ENCODE measurements at places on chromosomes 5 and 9.

DNA sequence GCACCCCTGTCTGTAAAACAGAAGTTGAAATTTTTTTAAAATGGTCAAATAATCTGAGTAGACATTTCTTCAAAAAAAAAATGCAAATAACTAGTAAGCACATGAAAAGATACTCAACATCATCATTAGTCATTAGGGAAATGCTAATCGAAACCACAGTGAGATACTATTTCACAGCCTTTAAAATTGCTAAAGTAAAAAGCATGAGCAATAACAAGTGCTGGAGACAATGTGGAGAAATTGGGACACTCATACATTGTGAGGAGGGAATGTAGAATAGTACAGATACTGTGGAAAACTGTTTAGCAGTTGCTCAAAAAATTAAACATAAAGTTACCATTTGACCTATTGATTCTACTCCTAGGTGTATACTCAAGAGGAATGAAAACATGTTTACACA is 58.4 kb upstream of the RUSC2 start:
- DNase-seq, result no peak

DNA sequence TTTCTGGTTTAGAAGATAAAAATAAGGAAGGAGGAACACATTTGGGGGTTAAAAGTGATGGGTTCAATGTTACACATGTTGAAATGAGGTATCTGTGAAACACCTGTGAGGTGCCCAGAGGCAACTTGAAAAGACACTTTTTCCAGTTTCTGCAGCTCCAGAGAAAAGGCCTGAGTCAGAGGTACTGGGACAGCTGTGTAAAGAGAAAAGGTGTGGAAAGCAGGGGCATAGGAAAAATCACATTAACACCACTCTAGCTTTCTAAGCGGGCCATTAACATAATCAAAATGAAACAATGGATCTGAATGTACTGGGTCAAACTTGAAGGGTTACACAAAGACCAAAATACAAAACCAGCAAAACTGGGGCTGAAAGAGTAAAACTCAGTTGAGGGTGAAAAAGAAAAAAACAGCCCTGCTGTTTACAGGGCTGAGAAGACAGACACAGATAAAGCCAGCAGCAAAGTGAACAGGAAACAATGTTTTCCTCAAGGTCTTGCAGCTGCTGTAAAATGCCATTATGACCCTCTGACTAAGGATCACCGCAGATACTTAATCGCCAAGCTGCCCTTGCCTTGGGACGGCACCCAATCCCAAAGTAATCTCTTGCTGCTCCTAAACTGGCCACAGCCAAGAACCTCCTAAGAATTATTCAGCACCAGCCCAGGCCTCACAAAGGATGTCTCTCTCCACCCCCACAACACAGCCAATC is 104.7 kb downstream of the DROSHA start:
- peak; percentile 56 for DNase-seq

- no peak for DNase-seq
Measured at GRCh38 chr5:10173716-10174115, 76.0 kb downstream of the ATPSCKMT start.

DNA sequence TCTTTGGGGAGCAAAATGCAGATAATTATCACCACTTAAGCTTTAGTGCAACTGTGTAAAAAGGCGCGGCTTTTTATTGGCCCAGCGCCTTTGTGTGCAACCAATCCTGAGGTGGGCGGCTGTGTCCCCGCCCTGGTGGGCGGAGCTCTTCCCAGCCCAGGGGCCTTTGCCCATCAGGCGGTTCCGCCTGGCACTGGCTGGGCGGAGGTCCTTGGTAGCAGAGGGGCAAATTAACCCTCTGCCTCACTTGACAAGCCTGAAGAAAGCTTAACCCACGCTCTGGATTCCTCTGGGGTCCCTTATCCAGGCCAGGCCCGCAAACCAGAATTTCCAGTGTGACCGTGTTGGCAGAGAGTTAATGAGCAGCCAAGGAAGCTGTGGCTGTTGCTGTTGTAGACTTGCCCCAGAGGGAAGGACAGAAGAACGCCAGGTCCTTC is 12.8 kb upstream of the NIPAL4 start:
- DNase-seq, result no peak

DNA sequence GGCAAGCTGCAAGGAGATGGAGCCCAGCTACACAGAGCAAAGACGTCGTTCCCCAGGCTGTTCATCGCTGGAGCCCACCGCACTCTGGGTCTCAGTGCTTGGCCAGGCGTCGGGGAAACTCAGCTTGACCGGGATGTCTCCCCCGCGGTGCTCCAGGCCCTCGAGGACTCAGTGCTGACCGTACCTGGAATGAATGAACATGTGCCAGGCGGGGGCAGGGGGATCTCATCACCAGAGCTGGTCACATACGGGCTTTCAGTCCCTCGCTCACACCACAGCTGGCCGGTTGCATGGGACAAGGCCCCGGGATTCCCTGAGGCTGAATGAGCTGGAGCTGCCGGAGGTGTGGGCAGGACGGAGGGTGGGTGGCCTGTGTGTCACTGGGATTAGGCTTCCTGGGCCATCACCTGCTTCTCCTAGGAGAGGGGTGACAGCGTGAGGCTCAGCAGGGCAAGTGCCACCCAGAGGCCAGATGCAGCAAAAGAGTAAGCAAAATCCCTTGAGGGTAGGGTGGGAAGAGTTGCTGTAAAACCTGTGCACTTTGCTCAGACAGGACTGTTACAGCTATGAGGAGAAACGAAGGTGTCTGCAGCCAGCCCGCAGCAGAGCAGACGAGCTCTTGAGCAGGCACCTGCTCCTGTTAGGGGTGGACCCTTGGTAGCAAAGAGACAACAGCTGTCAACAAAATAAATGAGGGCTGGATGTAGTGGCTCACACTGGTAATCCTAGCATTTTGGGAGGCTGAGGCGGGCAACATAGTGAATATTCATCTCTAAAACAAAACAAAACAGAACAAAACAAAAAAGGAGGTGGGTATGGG is 70.7 kb upstream of the RAPGEF1 start:
- DNase-seq, result peak; percentile 75

- no peak for DNase-seq
Measured at GRCh38 chr5:110038297-110038997, 348.7 kb downstream of the MAN2A1 start.

DNA sequence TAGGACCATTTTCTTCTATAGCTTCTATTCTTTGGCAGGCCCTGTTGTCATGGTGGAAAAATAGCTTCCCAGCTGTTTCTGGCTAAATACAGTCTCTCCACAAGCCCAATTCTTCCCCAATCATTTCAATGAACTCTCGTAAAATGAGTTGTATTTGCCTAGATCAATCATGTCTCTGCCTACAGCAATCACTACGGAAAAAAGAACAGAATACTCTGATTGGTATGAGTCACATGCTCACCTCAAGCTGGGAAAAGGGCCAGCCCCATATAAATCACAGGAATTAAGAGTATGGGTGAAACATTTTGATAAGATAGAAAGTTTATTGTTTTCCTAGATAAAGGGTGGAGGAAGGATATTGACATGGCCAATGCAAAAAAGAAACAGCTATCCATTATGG is 711.4 kb downstream of the EFNA5 start:
- no peak for DNase-seq

DNA sequence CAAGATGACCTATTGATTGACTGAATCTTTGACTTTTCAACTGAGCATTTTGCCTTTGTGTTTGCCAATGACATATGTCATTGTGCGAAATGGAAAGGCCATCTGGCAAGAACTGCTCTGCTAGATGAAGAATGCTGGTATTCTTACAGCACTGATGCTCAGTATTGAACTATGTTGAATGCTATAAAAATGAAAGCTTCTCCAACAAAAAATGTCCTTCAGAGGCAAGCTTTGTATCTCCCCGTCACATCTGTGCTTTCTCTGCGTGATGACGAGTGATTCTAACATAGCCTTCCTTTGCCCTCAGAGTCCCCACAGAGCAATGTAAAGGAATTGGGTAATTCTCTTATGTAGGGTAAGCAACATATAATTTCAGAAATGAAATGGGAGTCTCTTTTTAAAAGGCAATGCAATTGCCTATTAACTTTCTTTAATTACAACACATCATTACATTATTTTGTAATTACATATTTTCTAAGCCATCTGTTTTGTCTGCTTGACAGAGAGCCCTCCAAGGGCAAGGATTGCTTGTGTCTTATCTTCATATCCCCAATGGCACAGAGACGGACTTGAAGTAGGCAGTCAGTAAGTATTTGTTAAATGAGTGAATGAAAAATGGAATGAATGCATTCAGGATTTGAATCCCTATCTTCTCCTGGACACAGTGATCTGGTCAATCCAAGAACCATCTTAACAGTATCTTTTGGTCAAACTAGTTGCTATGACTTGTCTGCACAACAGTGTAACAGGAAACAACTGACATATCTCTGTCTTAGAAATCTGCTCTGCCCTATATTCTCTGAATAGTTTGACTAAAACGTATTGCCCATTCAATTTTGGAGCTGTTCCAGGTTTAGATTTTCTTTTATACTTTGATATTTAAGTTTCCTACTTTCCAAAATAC is 46.1 kb downstream of the ENC1 start:
- no peak for DNase-seq

- DNase-seq, result no peak
Measured at GRCh38 chr5:54915466-54916027, 69.8 kb downstream of the ESM1 start.

DNA sequence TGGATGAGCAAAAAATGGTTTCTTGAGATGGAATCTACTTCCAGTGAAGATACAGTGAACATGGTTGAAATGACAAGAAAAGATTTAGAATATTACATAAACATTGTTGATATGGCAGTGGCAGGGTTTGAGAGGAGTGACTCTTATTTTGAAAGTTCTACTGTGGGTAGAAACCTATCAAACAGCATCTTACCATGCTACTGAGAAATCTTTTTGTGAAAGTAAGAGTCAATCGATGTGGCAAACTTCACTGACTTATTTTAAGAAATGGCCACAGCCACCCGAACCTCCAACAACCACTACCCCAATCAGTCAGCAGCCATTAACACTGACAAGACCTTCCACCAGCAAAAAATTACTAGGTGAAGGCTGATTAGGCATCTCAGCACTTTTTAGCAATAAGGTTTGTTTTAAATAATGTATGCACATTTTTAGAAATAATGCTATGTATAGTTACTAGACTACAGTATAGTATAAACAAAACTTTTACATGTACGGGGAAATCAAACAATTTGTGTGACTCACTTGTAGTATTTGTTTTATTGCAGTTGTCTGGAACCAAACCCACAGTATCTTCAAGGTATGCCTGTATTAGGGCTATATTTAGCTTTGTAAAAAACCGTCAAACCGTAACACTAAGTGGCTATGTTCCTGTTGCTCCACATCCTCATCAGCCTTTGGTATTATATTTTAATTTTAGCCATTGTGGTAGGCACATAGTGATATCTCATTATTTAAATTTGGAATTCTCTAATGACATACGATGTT is 30.6 kb upstream of the ADAMTS6 start:
- no peak for DNase-seq

DNA sequence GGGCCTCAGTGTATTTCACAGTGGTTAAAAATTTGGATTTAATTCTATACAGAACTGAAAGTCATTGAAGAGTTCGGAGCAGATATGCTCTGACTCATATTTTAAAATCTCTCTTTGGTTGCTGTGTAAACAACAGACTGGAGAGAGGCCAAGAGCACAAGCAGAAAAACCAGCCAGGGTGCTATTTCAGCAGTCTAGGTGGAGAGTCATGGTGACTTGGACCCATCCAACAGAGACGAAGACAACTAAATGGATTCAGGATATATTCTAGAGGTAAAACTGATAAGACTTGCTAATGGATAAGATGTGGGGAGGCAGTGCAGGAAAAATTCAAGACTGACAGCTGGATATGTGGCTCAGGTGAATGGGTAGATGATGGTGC is 168.9 kb downstream of the MAPKAP1 start:
- no peak for DNase-seq

- no peak for DNase-seq
Measured at GRCh38 chr5:154997746-154998145, 15.8 kb upstream of the KIF4B start.

DNA sequence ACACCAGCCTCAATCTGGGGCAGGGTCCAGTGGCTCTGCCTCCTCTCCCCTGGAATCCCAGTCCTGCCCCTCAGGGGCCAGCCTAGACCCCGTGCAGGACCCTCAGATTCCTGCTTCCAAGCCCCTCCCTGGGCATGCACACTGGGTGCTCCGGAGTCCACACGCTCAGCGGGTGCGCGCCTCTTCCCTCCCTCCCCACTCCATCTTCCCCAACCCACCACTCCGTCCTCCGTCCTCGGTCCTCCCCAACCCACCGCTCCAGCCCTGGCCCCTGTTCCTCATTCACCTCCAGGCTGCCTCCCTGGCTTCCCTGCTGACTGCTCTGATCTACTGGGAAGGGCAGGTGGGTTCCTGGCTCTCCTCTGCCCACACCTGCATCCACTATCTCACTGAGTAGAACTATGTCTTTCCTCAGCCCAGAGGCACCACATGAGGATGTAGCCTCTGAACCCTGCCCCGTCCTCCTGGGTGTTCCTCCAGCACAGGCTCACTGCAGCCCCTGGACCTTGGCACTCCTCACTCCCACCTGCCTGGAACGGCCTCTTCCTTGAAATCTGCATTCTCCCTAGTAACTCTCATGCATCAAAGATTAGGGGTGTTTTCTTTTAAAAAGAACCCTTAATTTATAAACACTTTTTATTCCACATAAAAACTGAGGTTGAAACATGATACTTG is 92.8 kb downstream of the CAMSAP1 start:
- no peak for DNase-seq

DNA sequence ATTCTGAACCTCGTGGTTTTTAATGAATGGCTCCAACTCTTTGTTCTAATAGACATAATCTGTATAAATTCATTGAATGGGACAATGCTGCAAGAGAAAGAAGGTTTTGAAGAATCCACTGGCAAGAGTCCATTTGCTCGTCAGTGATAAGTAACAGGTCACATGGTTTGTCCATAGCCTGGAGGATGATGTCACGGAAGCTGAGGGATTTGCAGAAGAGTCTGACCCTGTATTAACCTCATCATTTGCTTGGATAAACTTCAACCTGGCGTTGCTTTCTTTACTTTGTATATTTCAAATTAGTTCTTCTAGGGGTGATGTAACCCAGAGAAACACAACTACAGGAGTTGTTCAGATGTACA is 197.4 kb downstream of the GAS1 start:
- no peak for DNase-seq

DNA sequence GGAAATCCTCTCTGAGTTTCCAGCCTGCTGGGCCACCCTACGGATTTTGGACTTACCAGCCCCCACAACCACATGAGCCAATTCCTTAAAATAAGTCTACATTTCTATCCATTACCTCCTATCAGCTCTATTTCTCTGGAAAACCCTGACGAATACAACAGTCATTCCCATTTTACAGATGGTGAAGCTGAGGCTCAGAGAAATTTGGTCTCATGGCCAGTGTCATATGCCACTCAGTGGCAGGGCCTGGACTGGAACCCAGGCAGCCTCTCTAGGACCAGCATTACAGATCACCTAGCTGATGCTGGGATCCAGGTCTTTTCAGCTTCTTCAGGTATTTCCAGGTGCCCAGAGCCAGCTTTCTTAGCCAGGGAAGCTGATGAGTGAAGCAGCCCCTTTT is 45.0 kb upstream of the SH3PXD2B start:
- no peak for DNase-seq

GRCh38 chr5:99955006-99955405 is 580.2 kb upstream of the FAM174A start:
- DNase-seq, result no peak

- DNase-seq, result no peak
Measured at GRCh38 chr9:131851414-131851813, 111.5 kb upstream of the RAPGEF1 start.

- DNase-seq, result no peak
Measured at GRCh38 chr5:132183723-132184122, 43.9 kb downstream of the P4HA2 start.
